Activated CD4-positive, alpha-beta T cell treated with anti-CD3 and anti-CD28 coated beads for 48 hours (primary cell): ENCODE measurements at places on chromosomes 3 and 15.
A peak's percentile ranks its signal among the peaks of the same experiment; 100 is the strongest.

DNA sequence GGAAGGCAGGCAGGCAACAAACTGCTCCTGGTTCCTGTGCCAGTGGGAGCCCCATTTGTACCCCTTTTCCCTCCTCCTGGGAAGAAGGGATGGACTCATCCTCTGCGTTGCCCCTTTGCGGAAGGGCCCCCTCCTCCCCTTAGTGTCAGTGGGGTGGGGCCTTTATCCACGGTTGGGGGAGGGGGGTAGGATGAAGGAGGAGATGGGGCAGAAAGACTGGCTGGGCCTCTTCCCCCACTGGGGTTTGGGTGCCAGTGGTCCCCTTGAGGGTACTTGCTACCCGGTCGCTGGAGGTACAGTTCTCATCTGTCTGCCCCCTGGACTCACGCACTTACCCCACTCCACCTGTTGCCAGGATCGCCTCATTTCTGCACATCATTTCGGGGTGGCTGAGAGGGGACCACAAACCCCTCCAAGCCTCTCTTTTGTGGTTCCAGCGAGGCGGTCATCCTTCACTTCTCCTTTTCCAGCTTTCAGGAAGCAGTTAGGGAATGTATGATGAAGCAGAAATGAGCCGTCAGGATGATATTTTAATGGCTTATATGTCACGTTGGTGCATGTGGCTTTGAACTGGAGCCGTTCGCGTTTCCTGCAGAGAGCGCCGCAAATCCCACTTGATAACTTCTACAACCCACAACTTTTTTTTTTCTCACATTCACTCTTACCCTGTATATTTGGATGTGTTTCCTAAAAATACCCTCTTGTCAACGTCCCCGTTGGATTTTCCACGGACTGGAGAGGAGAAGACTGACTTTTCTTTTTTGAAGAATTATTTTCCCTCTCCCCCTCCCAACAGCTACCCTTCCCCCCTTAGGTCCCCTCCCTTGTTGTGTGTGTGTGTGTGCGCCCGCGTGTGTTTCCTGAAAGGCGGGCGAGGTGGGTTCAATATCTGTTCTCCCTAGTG is at the start of gene ZIC4:
Gene ZIC4, minus strand, starts transcription at position 516 of the 904 bp plus-strand sequence. CDS start 3,746 bp downstream, outside the sequence.
- no peak for DNase-seq

- DNase-seq: no peak
Observed at GRCh38 chr3:65268426-65268825, 580.6 kb upstream of the ADAMTS9 start.

GRCh38 chr15:92510163-92510882 is 116.6 kb downstream of the ST8SIA2 start:
- no peak for DNase-seq

GRCh38 chr3:52881871-52882270 is 15.5 kb downstream of the STIMATE start:
- no peak for DNase-seq

GRCh38 chr3:187519428-187519890 is 150.7 kb downstream of the SST start:
- DNase-seq: no peak

DNA sequence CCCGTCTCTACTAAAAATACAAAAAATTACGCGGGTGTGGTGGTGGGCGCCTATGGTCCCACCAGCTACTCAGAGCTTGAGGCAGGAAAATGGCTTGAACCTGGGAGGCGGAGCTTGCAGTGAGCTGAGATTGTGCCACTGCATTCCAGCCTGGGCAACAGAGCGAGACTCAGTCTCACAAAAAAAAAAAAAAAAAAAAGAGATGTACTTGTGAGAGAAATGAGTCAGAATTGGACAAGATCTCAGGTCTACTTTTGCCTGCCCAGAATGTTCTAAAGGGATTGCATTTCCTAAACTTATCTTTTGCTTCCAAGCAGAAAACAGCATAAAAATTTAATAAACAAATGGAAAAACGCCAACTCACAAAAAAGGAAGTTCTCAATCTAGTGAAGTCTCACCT is 167.5 kb downstream of the NR2F2 start:
- DNase-seq: no peak

DNA sequence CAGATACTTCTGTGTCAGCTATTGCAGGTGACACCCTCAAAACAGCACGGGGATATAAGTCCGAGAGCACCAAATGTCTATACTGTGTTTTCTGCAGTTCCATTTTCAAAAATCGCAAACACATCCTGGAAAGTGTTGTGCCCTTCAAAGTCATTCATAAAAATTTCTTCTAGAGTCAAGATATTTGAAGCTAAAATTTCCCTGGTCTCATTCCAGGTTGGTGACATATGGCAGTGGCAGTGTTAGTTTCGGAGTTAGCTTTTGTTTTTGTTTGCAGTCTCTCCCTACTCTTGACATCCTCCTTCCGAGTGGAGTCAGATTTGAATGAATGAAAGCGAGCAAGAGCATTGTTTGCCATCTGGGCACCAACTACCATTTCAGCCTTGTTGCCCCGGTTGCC is 3.2 kb upstream of the FSIP1 start:
- DNase-seq: no peak

- no peak for DNase-seq
Observed at GRCh38 chr3:141410408-141410807, 42.1 kb downstream of the ZBTB38 start.

DNA sequence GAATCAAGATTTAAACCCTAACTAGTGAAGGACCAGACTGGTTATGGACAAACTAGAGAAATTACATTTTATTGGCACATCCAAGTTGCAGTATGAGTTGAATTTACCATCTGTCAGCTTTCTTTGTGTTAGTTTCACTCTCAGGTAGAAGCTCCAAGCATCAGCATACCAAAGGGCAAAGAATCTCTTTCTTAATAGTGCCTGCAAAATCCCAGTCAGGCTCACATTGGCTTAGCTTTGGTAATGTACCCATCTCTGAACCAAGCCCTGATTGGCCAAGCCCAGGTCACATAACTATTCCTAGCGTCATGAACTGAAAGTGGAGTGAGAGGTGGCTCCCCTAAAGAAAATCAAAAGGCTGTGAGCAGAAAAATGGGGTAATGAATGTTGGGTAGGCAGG is 66.9 kb downstream of the CCNL1 start:
- DNase-seq: peak; percentile 44

DNA sequence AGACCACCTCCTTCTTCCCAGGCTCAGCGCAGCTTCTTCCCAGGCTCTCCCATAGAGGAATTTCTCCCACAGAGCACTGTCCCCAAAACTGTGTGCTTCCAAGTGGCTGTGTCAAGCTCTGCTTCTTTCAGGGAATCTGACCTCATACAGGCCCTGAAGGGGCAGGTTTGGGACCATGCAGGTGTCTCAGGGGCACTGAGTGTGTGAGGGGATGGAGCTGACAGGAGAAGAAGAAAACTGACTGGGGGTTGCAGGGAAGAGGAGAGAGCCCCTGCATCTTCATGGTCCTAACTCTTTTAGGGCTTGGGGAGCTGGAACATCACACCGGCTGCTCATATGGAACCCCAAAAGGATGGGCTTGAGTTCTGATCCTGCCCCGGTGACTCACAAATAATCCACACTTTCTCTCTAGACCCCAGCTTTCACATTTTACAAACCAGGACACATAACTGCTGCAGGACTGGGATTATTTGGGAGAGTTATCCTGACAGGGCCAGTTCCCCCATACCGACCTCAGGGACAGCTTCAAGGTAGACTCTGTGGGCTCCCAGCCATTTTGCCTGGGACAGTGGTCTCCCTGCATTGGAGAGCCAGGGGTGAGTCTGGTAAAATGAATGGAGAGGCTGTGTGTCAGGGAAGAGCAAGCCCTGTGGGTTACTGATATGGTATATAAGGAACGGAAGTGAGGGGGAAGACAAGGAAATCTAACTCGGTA is 316.1 kb downstream of the TLE3 start:
- DNase-seq: no peak

DNA sequence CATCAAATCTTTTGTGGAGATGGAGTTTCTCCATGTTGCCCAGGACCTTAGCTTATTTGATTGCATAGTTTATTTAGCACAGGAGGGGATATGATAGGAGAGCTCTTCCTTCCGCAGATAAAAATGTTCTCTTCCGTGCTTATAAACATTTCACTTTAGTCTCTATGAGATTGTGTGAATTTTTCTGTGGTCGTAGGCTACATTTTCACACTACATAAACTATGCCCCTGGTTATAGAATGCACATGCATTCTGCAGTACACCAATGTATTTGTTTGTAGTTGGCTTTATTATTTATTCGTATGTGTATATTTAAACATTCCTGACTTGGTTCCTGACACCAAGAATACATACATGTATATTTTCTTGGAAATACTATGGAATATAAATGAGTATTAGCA is 139.2 kb downstream of the UBE2E2 start:
- DNase-seq: no peak

GRCh38 chr3:158233791-158234190 is 123.9 kb downstream of the RSRC1 start:
- no peak for DNase-seq

DNA sequence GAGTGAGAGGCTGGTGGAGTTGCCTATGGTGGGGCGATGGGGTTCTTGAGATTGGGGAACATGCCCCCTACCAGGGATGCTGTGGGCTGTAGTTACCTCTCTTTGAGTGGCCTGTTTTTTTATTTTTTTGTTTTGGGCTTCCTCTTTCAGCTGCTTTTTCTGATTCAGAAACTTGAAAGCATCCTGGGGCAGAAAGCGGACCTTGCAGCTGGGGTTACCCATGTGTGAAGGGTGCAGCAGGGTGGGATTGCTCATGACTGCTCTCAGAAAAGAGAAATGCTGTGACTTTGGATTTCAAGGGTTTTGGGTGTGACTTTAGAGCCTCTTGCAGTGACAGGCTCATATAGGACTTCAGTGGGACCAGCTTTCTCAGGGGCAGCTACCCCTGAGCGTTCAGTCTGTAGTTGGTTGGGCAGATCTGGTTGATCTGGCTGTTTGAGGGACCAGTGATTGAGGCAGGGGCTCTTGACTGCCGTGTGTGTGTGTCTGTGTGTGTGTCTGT is 1.8 kb downstream of the LIMD1 start:
- DNase-seq: peak; percentile 12

DNA sequence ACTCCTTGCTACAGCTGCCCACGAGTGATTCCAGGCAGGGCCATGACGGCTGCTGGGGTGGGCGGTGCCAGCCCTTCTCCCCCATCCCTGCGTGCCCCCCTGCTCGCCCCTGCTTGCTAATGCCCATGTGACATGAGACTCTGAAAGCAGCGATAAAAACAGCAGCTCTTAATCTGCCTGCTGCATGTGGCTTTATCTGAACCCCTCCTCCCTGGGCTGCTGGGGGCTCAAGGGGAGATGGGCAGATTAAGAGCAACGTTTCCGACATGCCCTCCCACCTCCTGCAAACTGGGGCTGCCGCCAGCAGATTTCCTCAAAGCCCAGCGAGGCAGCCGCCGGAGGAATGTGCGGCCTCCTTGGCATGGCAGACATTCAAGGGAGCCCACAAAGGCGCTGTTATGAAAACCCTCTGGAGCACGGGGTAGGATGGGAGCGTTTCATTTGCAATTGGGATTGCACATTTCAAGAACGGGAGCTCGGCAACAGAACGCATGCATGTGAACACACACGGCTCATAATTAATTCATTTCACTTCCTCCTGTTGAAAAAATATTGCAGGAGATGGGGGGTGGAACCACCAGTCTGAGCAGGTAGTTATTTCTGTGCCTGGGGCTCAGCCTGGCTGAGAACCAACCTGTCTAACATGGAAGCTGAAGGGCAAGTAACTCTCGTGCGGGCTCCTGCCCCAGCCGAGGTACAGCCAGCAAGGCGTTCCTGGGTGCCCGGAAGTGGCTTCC is 504.2 kb upstream of the PROK2 start:
- peak; percentile 12 for DNase-seq

- DNase-seq: no peak
Observed at GRCh38 chr3:24086617-24087404, 141.7 kb downstream of the NR1D2 start.

- no peak for DNase-seq
Observed at GRCh38 chr15:62534996-62535395, 369.9 kb upstream of the C2CD4B start.

- no peak for DNase-seq
Observed at GRCh38 chr3:31550452-31551251, 17.9 kb downstream of the STT3B start.

DNA sequence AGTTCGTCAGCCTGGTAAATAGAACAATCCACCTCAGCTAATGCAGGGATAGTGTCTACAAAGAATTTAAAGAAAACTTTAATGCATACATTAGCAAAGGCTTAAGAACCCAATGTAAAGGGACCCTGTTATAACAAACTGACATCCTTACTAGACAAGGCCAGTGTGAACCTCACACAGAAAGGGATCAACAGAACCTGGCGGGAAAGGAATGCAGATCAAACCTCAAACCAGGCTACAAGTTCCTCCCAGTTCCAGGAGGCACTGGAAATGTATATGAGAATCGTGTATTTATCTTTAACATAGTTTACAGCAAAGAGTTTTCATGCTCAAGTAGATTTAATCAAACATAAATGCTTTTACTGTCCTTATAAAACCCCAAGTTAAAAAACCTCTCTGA is 37.6 kb upstream of the ATP11B start:
- no peak for DNase-seq

GRCh38 chr3:60086811-60087210 is 1037.0 kb upstream of the CFAP20DC start:
- DNase-seq: peak; percentile 65

- no peak for DNase-seq
Observed at GRCh38 chr3:52430416-52430810, 14.5 kb downstream of the SEMA3G start.

DNA sequence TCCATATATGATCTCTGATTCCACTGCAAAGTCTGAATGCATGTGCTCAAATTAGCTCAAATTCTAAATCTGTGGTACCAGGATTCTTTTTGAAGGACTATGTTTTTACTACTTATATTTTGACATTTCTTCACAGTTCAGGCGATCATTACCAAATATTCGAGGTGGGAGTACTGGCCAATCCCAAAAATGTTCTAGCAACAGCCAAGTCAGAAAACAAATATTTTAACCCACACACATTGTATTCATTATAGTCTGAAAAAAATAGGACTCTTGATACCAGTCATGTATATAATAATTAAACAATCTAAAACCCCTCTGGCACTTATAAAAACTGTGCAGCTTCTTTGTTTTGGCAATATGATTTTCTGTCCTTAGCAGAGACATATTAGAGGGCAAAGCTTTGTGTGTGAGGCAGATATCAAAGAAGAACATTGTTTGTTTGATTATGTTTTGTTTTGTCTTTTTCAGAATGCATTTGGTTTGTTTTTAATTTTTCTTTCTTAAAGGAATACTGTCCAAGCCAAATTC is 37.4 kb downstream of the FGF7 start:
- no peak for DNase-seq

DNA sequence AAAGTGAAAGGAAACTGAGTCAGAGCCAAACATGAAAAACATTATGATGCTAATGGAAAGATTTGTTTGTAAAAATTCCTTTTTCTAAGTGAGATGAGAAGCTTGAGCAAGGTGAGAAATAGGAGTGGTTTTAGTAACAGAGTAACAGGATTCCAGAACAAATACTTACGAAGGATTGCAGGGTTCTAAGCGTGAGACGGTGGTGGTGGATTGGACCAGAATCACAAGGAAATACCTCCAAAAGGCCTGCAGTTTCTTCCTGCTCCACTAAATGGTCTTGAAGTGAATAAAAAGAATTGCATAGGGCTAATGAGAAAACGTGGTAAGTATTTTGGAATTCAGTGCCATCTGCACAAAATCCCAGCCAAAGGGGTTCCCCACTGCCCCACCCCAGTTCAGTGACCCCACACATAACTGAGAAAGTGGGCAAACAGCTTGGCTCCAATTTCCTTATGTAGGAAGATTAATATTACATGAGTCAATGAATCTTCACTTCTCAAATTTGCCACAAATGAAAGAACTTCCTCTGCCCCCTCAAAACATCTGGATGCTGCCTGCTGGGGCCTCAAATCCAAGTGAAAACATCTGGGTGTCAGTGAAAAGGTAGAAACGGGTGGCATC is 283.8 kb upstream of the NR2F2 start:
- DNase-seq: no peak

GRCh38 chr3:78644847-78645246 is 1123.0 kb downstream of the ROBO1 start:
- DNase-seq: no peak
